ENCODE measurements at places on chromosomes 11 and 22.

DNA sequence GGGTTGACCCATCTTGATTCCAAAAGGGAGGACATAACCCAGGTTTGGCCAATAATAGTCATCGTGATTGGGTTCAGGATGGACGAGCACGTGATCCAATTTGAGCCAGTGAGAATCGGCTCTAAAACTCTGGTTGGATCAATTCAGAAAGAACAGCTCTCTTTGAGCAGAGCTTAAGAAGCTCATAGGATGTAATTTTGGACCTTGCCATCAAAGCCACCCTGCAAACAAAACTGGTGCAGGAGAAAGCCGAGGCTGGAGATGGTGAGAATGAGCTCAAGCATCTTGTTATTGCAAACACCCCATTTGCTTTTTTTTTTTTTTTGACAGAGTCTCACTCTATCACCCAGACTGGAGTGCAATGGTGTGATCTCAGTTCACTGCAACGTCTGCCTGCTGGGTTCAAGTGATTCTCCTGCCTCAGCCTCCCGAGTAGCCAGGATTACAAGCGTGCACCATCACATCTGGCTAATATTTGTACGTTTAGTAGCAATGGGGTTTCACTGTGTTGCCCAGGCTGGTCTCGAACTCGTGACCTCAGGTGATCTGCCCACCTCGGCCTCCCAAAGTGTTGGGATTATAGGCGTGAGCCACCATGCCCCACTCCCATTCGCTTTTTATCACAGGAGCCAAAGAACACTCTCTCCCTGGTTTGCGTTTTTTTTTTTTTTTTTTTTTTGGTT, 13.8 kb upstream of the MIAT start:
- DNase-seq: no peak

DNA sequence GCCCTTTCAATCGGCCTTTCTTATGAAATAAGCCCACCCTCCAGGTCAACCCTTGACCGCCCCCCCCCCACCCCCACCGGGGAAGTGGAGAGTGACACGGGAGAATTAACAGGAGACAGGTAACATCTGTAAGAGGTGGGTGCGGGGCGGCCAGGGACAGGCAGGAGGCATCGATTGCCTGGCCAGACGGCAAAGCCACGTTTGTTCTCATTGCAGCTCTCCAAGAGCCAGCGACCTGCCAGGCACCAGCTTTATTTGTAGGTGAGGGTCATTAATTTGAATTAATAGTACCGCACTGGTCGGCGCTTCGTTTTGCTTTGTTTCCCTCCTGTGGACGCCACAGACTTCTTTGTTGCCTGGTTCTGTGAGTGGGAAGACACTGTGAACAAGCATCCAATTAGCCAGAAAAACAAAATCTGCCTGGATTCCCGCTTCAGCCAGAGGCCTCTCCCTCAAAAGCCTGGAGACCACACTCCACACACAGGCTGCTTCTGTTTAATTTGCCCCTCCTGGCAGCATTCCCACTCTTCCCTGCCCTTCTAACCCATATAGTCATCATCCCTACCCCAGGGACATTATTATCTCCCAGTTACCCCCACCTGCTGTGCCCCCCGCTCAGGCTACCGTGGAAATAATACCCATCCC, 104.5 kb upstream of the OPCML start:
- DNase-seq: no peak

DNA sequence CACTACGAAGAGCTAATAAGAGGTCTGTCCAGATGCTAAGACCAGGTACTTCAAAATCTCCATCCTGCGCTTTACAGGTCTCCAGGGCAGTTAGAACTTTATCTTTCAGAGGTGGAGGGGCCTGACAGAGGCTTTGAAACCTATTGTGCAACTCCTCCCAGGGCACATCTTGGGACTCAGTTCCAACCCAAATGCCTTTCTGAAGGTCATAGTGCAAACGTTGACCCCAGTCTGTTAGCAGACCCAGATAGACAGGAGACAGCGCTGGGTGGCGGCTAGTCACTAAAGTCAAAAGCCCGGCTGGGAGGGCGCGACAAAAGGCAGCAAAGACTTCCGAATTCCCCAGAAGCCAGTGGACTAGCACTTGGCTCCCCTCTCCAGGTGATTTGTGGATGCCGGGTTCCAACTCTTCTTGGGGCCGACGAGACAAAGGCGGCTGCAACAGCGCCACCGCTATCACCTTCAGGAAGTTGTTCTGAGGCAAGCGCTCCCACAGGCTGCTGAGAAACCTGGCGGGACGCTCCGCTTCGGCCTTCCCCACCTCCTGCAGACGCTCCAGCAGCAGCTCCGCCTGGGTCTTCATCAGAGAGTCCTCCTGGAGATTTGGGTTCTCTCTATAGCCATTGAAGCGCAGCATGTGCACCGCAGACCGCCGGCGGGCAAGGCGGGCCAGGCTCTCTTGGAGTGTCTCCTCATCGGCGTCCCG, 728 bp downstream of the FANCF start:
- DNase-seq: peak; percentile 84

DNA sequence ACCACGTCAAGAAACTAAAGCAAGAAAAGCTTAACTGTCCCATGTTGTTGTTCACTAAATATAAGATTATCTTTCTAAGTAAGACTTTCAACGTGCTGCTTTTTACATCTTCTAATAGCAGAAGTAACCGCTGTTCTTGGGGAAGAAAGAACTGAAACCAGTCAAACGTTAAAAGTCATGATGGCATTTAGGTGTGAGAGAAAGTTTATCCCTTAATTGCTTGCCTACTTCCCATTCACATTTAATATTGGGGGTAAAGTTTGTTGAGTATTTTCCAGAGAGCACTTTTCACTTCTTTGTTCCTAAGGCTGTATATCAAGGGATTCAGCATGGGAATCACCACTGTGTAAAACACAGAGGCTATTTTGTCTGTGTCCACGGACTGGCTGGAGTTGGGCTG, 970 bp downstream of the OR5B21 start:
- DNase-seq: no peak

DNA sequence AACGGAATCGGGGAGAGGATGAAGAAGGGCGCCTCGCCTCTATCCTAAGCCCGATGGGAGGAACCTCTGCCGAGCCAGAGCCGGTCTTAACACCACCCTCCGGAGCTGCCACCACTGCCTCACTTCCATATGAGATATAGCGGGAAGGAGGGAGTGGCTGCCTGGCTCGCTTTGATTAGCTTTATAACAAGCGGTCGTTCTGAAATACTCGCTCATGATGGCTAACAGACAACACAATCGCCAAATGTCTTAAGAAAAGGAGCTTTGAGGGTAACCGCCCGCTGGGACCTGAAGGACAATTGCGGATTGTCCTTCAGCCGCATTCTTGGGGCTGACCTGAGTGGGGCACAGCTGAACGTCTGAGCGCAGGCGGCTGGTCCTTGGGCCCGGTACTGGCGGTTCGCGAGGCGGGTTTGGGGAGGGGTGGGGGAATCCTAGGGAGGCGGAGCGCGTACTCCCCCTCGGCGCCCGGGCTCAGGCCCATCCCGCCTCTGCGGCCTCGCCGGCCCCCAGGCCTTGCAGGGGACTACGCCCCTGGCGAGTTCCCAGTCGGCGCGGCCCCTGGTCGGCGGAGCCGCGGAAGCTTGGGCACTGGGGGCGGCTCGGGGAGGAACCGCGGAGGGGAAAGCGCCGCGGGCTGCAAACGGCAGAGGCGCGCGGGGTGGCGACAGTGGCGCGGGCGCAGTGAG, at the start of gene PLAAT5:
TSS of gene PLAAT5 (minus strand) at position 617 of the 689 bp plus-strand sequence. CDS start at position 484, 133 bp downstream.
- DNase-seq: peak; percentile 59

DNA sequence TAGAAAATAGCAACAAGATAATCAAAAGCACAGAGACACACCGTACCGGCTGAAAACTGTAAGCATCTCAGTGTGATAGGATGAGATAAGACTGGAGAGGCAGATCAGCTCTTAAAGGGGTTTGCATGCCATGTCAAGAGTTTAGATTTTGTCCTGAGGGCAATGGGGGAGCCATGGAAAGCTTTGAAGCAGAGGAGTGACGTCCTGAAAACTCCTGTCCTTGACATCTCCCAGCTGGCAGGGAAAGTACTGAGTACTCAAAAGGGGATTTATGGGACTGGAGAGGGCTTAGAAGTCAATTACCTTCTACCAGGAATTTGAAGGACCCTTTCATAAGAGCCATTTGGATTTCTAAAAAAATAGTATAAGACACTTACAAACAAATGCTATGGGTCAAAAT, 420.5 kb upstream of the NARS2 start:
- DNase-seq: no peak

- DNase-seq: peak; percentile 3
These were observed 193.2 kb upstream of the PLET1 start for GRCh38 chr11:112453601-112454577.

GRCh38 chr11:47280860-47281259, 10.9 kb downstream of the MADD start:
- DNase-seq: no peak

- DNase-seq: peak; percentile 99
These were observed 4.0 kb upstream of the FTH1 start for GRCh38 chr11:61971248-61972111.

- no peak for DNase-seq
These were observed 131.0 kb downstream of the MICAL2 start for GRCh38 chr11:12241401-12241800.

GRCh38 chr22:29689880-29690213, 30.0 kb upstream of the CABP7 start:
- peak; percentile 68 for DNase-seq

DNA sequence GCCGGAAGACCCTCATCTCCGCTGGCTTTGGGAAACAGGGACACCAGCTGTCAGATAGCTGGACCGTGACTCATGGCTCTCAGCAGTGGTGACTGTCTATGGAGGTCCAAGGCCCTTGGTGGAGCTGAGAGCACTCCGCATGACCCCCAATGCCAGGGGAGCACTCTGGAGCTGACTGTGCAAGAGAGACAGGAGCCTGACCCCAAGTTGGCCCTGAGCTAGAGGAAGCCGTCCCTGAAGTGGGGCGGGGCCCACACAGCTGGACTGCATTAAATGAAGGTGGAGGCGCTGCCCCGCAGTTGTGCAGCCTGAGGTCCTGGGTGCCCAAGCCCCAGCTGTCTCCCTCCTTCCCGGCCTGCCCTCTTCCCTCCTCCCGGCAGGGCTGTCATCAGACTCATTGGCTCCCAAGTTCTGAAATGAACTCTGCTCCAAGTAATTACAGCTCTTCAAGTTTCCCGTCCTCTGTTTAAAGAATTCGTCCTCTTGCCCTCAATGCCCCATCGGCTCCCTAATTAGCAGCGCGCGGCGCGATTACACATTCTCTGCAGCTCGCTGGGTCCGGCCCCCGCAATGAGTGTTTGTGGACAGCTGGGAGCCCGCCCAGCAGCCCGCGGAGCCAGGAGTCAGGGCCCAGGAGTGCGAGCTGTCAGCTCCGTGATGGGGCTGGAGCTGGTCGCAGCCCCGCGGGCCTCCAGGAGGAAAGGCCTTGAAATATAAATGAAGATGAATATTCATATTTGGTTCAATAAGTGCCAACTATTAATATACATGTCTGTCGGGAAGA, 93.2 kb upstream of the LMO1 start:
- DNase-seq: peak; percentile 75
